MCF 10A (cell line): ENCODE measurements at places on chromosomes 4 and X. TPM values are rescaled to one million over a fixed set of nuclear protein-coding genes. Genes with fewer than 3 reads are reported as not detected.

The CFAP47 gene
- total RNA-seq: not detected in 2 replicates

The SATL1 gene
- not detected in 2 replicates for total RNA-seq

The RAB39B gene
- 5.0 and 6.0 TPM in 2 replicates for total RNA-seq

The CXCL6 gene
- not detected in 2 replicates for total RNA-seq

The METTL14 gene
- 32.6 and 32.8 TPM in 2 replicates for total RNA-seq

The FATE1 gene
- not detected in 2 replicates for total RNA-seq

The MAGEB2 gene
- not detected in 2 replicates for total RNA-seq

The CYLC1 gene
- not detected in 2 replicates for total RNA-seq

The FGD1 gene
- total RNA-seq: 13.9 and 15.6 TPM in 2 replicates

The VEGFC gene
- total RNA-seq: 11.1 and 14.2 TPM in 2 replicates

The OR13H1 gene
- total RNA-seq: not detected in 2 replicates

GRCh38 chr4:52290466-52290865, 239.4 kb downstream of the SPATA18 start:
- DNase-seq: no peak

DNA sequence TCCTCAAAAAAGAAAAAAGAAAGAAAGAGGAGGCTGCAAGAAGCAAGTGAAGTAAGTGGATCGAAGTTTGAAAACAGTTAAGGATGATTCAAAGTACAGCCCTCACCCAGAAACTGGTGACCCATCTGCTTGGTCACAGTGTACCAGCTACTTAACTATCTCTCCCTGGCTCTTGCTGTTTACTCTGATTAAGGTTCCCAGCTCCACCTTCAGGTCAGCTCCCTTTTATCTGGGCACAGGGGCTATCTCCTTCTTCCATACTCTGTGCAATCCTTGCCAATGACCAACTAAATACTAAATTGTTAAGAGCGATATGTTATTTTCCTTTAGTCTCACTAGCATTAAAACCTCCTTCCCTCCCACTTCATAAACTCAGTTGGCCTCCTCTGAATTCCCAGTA, 81.5 kb upstream of the SMIM10 start:
- DNase-seq: no peak

GRCh38 chr4:23163647-23164436, 471.1 kb downstream of the GBA3 start:
- peak; percentile 75 for DNase-seq

DNA sequence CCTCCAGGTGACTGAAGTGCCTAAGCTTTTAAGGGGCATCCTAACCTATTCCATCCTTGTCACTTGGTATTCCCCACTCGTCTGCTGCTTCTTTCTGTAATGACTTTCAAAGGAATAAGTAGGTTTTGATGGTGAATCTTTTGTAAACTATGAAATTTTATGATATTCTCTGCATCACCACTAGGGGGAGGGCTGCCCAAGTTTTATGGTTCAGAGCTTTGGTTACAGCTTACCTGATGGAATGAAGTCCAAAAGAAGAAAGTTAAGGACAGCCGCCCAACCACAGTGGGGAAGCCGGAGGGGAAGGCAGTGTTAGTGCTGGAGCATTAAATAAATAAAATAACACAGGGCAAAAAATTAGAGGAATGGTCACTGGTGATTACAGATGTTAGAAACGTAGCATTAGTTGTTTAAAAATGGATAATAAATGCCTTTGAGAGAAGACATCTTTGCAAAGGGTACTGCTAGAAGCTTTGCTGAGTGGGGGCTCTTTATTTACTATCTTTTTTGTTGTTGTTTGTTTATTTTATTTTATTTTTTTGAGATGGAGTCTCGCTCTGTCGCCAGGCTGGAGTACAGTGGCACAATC, 204.9 kb downstream of the GBA3 start:
- peak; percentile 53 for DNase-seq

DNA sequence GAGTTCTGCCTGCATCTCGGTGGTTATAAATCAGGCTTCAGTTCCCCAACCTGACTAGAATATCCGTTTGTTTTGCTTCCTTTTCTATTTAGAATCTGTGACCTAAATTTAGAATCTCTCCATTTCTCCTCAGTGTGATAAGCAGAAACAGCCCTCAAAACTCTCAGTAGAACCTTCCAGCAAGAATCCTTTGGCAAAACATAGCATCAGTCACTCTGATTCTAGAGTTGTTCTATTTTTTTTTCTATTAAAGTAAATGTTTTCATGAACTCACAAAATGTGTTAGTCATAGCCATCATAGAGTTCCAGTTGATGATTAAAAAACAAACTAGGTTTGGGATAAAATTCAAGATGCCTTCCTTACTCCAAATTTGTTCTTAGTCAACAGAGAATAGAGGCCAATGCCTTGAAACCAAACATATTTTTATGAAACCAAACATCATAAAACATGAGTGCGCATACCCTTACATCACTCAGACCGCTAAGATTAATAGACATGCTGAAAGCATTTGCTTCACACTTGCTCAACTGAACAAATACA, 13.2 kb upstream of the C1QTNF7 start:
- peak; percentile 25 for DNase-seq

GRCh38 chr4:15655223-15656037, at the start of gene FBXL5:
Gene FBXL5 (minus strand): TSS chr4:15655357. CDS start chr4:15655287, 70 bp downstream.
- DNase-seq: peak; percentile 85

DNA sequence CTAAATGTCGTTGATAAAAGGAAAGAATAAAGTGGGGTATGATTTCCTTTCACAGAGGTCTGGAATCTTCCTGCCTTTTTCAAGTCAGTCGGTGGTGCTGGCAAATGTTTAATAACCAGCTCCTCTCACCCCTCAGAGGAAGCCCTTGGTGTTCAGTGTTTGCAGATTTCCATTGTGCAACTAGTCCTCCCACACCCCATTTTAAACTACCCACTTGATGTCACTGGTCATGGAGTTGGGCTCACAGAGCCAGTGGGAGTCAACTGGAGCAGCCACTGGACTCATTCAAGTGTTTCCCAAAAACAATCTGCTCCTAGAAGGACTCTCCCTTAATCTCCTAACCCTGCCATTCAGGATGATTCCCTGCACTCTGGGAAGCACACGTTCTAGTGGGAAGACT, 149.2 kb downstream of the PTTG2 start:
- DNase-seq: no peak

DNA sequence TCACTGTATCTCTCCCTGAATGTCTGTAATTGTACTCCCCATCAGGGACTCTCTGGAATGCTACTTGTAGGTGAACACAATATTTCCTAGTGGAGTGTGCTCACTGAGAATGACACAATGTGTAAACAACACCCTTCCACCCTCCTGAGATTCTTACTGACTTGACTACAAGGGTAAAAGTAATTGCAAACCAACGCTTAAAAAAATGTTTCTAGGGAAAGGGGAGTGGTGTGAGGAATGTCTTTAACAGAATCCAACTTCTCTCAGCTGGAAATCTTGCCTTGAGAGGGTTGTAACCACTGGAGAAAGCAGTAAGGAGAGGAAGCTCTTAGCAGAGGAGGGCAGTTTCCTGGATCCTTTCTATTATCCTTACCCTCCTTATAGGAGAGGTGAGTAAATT, 5.1 kb upstream of the RAPGEF2 start:
- no peak for DNase-seq

DNA sequence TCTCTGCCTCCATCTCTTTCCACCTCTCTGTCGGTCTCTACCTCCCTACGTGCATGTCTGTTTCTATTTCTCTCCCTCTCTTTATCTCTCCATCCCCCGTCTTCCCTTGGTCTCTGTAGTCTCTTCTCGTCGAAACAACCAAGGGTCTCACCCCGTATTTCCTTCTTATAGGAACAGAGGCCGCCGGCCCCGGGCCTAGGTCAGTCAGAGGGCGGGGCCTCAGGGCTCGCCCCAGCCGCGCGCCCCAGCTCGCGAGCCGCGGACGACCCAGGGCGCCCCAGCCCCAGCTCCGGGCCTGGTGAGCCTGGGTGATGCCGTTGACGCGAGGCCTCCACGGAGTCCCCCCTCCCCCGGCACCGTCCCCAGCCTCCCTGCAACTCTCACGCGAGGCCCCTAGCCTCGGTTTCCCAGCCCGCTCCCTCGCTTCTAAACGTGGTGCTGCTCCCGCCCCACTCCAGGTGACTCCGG, 6.6 kb downstream of the TIMM17B start:
- DNase-seq: no peak

GRCh38 chrX:2220829-2221567, 279.8 kb downstream of the DHRSX start:
- DNase-seq: no peak

DNA sequence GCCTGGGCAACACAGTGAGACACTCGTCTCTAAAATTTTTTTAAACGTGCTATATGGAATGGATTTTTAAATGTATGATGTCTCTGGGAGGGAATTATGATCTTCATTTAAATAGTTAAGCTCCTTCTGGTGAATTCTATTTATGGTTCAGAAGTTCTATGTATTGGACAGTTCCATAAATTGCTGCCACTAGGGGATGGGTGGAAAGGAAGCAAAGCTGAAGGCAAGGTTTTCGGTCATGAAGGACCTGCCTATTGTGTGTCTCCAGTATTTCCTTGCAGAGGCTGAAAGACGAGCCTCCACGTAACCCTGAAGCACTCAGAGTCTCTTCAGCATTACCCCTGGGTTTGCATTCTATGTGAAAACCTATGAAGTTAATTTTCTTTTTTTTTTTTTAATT, 451.5 kb upstream of the FAT1 start:
- DNase-seq: no peak

GRCh38 chr4:88817740-88818139, 120.1 kb upstream of the NAP1L5 start:
- no peak for DNase-seq

GRCh38 chr4:104532677-104533076, 38.0 kb upstream of the CXXC4 start:
- no peak for DNase-seq

- no peak for DNase-seq
These were observed 148.3 kb upstream of the DGKK start for GRCh38 chrX:50618788-50619558.

DNA sequence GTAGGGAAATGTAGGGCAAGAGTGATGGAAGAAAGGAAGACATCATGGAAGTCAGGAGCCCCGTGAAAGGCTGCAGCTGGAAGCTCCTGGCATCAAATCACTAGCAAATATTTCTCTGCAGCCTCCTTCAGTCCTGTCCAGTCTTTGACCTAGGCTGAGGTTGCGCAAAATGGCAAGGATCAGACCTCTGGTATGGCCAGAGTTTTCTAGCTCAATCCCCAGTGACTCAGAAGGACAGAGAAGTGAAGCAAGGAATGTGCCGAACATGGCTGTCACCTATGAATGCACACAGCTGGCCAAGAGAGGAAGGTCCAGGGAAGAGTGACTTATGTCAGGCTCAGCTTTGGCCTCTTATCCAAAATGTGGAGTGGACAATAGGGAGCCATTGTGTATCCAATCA, 71.1 kb upstream of the PHOX2B start:
- peak; percentile 40 for DNase-seq

DNA sequence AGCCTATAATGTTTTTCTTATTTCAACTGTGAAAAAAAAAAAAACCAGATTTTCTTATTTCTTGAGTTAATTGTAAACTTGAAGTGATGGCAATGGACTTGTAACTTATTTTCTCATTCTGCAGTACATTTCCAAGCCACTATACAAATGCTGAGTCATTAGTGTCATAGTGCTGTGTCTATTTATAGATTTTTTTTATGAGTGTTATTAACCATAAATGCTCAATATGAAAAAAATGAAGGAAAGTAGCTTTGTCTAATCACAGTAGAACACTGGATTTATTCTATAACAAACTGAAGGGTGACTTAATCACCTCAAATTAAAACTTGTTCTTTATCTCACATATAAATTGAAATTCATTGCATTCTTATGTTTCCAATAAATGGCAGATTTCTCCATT, 718.6 kb downstream of the CCSER1 start:
- peak; percentile 16 for DNase-seq

DNA sequence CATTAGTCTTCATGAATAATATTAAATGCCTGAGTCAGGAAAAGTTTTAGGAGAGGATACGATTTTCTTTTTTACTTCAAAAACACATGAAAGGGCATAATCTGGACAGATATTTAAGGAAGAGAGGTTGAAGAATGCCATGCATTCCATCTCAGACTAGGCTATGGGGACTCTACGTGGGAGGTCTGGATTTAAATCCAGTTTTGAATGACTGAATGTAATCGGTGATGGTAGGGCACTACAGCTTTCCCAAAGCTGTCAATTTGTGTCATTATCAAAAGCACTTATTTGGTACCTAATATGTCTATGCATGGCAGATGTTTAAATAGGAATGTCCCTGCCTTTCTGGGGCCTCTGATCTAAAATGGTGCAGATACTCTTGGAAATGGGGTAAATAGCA, 59.3 kb upstream of the RPL34 start:
- DNase-seq: no peak

DNA sequence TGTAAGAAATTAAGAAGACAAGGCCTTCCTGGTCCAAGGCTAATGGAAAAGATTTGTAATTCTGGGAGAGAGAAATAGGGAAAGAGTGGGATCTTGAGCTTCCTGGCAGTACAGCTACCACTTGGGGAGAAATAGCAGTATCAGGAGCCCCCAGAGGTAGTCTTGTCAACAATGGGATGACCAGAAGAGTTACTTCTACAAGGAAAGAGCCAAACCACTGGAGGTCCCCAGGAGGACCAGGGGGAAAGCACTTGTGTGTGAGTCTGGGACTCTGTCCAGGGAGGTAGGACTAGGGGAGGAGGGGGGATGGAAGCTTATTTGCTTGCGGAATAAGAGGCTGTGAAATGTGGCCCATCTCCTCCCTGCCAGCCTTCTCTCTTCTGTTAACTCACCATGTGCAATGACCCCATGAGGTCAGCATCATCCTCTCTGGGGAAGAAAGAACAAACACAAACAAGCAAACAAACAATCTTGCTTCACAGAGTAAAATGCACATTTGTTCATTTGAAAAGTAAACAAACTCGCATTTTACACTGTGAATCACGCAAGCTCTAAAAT, 160.1 kb downstream of the STK32B start:
- DNase-seq: no peak

- DNase-seq: peak; percentile 66
These were observed 38.9 kb downstream of the PDHA1 start for GRCh38 chrX:19382555-19383145.

DNA sequence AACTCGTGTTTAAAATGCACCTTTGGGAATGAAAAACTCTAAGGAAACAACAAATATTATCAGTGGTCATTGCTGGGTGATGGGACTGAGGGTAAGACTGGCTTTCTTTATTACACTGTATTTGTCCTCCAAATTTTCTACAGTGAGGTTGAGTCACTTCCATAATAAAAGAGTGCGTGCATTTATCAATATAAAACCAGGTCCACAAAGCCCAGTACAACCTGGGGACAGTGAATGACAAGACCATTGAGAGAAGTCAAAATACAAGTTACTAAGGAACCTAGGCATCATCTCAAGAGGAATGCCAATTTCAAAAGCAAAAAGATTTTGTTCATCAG, 76.4 kb downstream of the MAGED4 start:
- no peak for DNase-seq

- DNase-seq: peak; percentile 1
These were observed 388.0 kb downstream of the CCSER1 start for GRCh38 chr4:90515191-90515590.

DNA sequence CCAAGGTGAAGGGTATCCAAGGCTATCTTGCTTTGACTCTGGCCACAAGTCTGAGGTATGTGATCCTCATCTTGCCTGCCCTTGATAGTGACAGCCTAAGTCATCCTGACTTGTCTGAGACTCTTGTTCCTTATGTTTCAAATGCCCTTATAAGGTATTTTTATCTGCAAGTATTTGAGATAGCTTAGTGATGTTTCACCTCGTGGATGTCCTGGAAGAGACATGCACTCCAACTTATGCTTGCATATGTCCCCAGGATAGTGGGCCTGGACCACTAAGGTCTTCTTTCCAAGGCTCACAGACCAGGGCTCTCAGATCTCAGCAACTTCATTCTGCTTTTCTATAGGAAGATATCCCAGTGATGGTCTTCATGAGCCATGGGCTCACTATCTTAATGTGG, 120.5 kb upstream of the WDR1 start:
- DNase-seq: no peak

GRCh38 chrX:39050427-39050826, 249.2 kb downstream of the MID1IP1 start:
- peak; percentile 63 for DNase-seq

GRCh38 chr4:168522356-168522755, 25.5 kb downstream of the PALLD start:
- DNase-seq: peak; percentile 30
